ENCODE measurements at places on chromosomes 5 and 9.

DNA sequence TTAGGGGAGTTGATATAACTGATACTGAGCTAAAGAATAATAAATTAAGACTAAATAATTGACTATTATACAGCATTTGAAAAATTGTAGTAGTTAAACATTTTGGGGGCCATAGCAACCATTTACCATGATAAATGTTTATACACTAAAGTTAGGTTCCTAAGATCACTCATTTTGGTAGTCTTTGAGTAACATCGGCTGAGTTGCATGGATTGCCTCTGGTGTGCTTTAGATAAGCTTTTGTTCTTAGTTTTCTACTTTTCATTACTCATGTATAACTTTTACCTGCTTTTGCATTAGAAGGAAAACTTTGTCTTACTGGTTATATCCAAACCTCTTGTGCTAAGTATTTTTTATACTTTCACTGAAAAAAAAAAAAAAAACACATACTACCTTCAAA lies 101.2 kb downstream of the SLC44A1 start:
- no peak for DNase-seq

GRCh38 chr5:24742334-24742733 lies 97.6 kb upstream of the CDH10 start:
- DNase-seq, result no peak

DNA sequence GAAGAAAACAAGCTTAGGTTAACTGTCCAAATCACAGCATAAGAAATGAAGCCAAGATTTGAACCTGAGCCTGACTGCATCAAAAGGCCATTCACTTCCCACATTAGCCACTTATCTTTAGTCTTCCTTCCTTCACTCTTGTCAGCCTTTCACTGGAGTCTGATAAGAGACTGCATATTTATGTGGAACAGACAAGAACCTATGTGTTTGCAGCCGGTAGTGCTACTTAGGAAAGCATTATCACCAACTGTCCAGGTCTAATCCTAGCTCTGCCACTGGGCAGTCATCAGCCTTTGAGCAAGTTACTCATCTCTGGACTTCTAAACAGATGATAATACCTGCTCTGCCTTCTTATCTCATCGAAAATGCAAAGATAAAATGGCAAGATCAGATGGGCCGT lies 12.1 kb upstream of the ATP6V0E1 start:
- no peak for DNase-seq

GRCh38 chr5:172837640-172838039 lies 3.6 kb downstream of the ERGIC1 start:
- DNase-seq, result no peak
